B cell (primary cell): ENCODE measurements at places on chromosomes 11 and 22.

DNA sequence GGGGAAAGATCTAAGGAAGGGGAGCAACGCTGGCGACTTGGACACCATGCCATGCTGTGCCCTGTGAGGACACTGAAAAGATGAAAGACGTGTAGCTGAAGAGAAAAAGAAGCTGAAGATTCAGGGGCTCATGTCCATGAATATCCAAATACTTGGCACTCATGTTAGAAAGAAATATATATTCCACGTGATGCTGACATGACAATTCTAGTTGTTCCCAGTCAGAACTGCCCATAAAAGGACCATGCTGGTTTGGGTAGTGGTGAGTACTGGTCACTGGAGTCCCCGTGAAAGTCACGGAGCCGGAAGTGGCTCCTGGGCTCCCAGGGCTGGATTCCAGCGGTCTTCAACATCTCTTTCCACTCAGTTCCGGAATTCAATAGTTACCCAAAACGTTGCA is 9.9 kb downstream of the MS4A15 start:
- no peak for DNase-seq

DNA sequence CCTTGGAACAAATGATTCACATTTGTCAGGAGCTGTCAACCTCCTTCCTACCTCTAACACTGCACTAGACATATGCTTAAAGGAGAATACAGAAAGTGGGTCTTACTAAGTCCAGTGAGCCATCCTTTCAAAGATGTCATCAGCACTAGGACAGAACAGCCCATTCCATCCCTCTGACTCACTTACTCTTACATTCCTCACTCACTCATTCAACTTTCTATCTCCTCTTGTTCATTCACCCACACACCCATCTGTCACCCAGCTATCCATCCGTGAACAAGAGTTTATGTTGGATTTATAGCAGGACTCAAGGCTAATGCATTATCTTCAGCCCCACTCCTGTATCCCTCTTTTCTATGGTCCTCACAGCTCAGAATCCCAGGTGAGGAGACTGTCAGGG is 9.1 kb downstream of the INSC start:
- DNase-seq: no peak

DNA sequence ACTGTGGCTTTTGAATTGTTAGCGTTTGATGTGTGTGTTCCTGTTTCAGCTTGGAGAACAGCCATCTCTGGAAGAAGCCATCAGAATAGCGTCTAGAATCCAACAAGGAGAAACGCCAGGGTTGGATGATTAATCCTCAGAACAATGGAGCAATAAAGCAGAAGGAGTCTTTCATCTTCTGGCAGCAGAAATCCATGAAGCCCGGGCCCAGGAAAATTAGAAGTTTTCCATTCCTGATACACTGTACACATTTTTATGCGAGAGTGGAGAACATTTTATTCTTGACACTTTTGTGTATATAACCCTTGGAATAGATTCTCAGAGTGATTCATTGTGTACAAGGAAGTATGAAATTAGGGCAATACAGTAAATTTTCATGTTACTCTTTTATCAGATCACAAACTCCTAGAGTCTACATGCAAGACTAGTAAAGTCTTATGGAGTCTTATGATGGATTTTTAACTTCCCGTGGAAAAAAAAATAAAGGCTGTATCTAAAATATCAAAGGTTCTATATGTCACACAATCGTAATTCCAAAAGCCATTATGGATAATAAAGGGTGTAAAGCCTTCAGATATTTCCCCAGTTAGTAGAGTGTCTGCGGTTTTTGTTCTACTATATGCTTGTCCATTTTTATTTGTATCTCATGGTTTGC is 45.9 kb upstream of the WEE1 start:
- DNase-seq: no peak

DNA sequence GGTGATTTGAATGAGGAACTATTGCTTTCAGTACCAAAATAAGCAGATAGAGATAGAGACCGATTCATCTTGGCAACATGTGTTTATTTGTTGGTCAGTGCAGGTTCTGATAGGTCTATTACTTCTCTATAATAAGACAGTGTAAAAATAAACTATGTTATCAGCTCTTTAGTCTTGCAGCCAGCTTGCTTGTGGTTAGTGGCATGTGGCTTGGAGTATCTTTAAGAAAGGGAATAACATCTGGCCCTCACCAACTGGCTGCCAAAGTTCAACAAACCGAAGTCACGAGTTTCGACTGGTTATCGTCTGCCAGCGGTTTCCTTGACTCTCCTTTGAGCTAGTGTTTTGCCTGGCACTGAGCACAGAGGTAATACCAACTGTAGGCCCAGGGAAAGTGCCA is 71.8 kb downstream of the CTTN start:
- no peak for DNase-seq

GRCh38 chr11:26063915-26064314 is 268.0 kb upstream of the ANO3 start:
- no peak for DNase-seq

GRCh38 chr22:32211011-32211410 is 6.1 kb upstream of the RFPL2 start:
- no peak for DNase-seq
